AG08395 (cell line): ENCODE measurements at places on chromosomes 7 and 10.

DNA sequence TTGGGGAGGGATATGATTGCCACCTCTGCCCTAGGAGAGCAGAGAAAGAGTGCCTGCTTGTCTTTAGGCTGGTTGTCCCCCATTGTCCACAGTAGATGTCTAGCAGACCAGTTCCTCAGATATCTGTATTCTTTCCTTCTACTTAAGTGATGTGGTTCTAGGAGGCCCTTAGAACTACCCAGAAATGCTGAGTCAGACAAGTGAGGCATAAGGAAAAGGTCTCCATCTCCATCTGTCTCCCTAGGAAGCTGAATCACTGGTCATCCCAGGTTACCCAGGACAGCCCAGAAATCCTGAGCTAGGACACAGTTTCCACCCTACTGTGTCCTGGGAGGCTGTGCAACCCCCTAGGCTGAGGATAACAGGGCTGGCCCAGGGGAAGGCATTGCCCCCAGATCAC is 93.4 kb upstream of the INHBA start:
- DNase-seq, result peak; percentile 9

GRCh38 chr10:123986736-123987135 is 95.1 kb upstream of the CPXM2 start:
- no peak for DNase-seq

GRCh38 chr10:63228237-63228636 is 95.1 kb downstream of the NRBF2 start:
- DNase-seq, result no peak

DNA sequence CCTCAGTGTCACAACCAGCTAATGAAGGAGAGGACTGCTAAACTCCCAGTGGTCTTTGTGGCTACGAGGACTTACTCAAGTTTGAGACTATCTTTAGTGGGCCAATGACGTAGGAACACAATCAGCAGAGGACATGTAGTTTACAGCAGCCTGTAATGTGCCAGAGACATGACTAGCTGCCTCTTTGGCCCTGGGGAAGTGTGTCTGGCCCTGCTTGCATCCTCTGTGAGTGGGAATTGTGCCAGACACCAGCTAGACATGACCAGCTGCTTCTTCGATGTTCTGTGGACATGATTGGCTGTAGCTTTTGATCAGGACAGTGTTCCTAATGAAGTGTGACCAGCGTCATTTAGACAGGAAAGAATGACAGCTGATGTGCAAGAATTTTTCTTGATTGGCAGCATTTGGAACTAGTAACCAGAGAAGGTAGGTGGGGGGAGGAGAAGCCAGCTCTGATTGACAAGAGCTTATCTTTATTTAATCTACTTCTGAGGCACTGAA is 141.7 kb downstream of the AUTS2 start:
- DNase-seq, result peak; percentile 45

GRCh38 chr7:93044147-93044810 is 73.5 kb downstream of the SAMD9 start:
- peak; percentile 48 for DNase-seq

GRCh38 chr10:118473305-118473960 is 122.0 kb downstream of the PRLHR start:
- no peak for DNase-seq

DNA sequence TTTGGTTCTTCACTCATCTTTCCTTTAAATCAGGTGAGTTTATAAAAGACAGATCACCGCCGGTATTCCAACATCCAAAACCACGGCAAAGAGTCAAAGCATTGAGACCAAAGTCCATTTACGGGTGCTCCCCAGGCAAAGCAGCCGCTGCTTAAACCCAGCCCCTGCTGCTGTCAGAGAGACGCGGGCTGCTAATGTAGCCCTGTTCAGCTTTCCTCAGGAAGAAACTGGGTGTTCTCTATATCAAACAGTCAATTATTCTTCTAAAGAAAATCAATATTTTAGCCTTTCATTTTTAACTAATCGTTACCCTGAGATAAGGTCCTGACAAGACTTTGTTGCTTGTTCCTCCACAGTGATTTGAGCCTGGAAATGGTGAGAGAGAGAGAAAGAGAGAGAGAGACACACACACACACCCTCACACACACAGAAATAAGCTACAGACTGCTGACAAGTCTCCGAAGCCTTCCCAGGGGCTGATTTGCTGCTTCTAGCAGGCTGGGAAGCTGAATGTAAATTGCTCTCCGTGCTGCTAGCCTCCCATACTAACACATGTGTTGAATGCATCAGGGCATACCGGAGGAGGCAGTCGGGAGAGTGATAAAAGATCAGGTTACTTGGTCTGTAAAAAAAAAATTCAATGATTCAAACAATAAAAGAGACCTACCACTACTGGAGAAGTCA is 183.0 kb upstream of the ANK3 start:
- DNase-seq, result peak; percentile 22

GRCh38 chr10:83253011-83253671 is 886.2 kb upstream of the GHITM start:
- DNase-seq, result no peak

DNA sequence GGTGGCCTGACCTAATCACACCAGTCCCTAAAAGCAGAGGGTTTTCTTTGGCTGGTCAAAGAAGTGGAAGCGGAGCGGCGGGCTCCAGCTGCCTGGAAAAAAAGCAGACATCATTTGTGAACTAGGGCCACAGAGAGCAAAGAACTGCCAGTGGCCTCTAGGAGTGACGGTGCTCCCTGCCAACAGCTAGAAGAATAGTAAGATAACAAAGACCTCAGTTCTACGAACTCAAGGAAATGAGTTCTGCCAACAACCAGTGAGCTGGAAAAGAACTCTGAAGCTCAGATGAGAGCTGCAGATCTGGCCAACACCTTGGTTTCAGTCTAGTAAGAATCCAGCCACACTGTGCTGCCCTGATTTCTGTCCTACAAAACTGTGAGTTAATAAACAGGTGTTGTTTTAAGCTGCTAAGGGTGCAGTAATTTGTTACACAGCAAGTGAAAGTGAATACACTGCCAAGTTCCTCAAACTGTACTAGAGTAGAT is 178.0 kb downstream of the SRPK2 start:
- DNase-seq, result no peak

DNA sequence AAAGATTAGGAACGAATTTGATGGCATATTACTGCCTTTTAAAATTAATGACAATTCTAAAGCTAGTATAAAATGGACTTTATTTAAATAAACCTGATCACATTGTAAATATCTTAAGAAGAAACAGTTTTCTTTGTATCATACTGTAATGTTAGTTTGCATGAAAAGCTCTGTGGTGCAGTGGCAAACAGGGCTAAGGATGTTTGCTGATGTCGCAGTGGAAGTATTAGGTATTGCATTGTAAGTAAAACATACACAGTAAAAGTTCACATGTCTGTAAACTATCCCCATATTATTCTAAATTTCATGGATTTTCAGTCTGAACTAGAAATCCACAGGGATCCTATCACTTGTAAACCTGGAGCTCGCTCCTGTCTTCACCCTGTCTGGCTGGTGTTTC is 252.6 kb upstream of the ZNF32 start:
- no peak for DNase-seq

DNA sequence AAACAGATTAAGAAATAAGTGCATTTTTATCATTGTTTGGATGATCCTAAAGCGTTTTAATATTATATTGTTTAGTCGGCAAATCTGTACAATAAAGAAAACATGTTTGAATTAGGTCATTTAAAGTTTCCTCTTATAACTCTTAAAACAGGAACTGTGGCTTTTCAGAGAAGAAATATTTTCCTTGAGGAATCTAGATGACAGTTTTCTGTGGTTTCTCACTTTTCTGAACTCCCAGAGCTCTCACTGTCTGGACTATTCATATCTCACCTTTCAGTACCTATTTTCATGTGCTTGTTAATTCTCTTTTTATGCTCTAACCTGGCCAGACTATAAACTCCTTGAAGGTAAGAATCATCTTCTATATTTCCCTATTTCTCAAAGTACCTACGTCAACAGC is 135.1 kb downstream of the CHN2 start:
- DNase-seq, result no peak

GRCh38 chr10:84543948-84544347 is 215.6 kb downstream of the CCSER2 start:
- no peak for DNase-seq

DNA sequence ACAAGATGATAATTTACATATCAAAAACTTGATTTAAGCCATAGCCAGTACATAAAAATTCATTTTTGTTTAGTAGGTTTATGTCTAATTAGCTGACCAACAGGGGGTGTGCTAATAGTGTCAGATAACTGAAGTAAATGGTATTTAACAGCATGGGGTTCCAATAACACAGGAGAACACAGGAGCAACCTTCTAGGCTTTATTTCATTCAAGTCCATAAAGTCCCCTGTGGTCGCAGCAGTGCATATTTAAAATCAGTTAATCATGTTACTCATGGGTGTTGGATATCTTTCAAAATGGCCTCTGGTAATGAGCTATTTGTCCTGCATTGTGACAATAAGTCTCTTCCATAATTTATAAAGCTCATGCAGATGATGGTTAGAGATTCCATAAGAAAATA is 238.6 kb downstream of the CNTNAP2 start:
- no peak for DNase-seq

DNA sequence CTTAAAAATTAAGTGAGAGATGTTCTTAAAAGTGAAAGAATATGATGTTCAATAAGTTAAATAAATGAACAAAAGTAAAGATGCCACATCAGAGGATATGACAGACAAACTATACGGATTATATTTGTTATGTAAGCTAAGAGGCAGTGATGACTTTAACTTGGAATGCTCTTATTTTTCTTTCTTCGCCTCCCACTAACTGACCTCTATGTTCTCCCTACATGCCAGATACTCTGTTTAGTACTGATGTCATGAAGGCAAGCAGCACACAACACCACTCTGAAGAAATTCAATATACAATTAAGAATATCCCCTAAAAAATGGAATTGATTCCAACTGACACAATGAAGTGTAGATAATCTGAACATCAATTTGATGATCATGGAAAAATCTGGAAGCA is 223.4 kb downstream of the DOCK4 start:
- no peak for DNase-seq

DNA sequence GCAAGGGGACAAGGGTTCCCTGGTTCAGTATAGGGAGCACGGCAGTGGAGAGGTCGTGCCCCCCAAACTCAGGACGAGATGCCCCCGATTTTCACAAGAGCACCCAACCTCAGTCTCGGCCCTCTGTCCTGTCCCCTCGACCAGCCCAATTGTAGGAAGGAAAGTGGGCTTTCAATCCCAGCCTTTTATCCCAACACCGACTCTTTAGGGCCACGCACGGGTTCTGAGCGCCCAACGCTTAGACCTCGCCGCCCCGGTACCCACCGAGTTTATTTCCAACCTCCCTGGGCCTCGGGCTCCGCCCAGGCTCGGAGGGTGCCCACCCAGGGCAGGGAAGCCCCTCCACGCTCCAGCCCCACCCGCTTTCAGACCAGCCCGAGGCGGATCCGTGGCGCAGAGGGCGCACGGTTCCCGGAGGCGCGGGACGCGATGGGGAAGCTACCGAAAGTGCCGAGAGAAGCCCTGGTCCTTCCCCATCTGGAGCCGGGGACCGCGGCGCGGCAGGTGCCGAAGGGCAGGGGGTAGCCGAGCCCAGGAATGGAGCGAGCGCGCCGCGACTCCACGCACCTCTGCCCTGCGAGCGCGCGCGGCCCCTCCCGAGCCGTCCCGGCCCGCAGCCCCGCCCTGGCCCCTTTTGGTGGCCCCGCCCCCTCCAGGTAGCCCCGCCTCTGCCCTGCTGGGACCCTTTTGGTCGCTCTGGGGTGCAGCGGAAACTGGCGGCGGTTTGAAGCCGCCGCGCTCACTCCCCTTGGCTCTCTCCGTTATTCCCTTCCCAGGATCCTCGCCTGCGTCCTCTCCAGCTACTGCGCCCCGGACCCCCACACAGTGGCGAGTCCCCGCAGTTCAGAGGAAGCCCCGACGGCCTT is 20.4 kb downstream of the GRID2IP start:
- no peak for DNase-seq

GRCh38 chr7:91883676-91884362 is 3.3 kb upstream of the MTERF1 start:
- no peak for DNase-seq

- DNase-seq, result no peak
These were observed 5.9 kb upstream of the CFAP69 start for GRCh38 chr7:90239050-90239449.

DNA sequence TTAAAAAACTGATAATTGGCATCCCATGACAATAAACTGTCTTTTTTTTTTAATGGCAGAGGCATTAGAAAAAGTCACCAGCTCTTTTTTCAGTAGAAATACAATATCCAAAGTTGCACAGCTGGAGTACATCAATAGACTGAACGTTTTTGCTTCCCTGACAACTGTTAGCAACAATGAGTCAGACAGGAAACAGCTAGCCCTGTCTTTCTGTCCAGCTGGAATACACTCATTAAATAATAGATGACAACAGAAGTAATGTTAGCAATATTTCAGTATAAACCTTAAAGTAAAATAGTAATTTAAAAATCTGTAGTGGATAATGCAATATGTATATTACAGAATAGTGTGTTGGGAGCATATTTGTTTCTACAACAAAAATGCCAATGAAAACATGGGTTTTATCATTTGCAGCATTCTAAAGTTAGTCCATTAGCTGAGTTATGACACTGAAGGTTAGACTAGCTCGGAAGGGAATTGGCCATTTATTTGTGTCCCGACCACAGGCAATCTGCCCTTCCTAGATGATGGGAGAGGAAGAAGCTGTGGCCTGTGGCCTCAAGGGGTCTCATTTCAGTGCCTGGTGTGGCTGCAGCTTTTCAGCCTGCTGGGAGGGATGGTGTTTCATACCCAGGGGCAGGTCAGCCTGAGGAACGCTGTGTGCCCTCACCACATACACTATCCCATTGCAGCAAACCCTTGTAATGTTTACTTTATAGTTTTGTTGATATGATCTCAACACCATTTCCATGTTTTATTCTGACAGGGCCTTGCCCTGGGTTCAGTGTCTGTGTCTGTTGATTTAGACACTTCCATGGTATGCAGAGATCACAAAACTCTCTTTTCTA is 173.3 kb downstream of the SLC16A9 start:
- DNase-seq, result peak; percentile 87

DNA sequence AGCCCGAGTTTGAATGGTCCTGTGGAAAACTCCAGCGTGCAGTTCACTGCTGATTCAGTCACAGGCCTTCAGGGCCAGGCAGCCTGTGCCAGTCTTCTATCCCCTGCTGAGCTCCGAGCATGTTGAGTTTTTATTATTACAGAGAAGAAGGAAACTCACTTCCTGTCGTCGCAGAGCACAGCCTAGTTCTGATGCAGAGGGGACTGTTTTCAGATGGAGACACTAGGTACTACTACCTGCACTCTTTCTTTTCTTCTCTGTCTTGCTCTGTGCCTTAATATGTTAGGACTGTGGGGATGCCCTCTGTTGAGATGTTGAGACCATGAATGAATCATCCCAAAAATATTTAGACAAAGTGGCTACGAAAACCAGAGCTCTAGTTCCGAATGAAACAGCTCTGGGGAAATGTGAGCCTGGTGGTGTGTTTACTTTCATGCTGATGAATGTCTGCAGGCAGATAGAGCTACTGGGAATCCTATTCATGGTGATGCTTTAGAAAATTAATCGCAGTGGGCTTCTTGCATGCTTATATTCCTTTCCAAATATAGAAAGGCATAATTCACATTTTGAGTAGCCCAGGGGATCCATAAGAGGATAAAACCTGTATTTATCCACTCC is 29.6 kb downstream of the CASP7 start:
- DNase-seq, result peak; percentile 73

GRCh38 chr7:36291387-36292316 is 98.0 kb upstream of the ANLN start:
- DNase-seq, result peak; percentile 88
